NCI-H187 (cell line): ENCODE measurements at places on chromosomes 16 and 17.

DNA sequence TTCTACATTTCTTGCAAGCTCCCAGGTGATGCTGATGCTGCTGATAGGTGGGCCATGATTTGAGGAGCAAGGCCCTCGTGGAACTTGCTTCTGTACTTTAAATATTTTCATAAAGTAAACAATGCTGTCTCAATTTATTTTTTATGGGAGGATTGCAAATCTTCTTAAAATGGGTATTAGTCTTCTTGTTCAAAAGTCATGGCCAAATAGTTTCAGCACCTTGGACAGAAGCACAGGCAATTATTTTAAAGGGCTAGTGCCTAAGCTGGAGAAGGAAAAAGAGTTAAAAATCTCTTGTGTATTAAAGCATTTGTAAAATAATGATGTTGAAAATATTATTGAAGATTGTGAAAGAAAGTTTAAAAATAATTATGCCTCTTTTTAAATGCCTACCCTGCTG, 50.5 kb downstream of the GPR139 start:
- no peak for DNase-seq

DNA sequence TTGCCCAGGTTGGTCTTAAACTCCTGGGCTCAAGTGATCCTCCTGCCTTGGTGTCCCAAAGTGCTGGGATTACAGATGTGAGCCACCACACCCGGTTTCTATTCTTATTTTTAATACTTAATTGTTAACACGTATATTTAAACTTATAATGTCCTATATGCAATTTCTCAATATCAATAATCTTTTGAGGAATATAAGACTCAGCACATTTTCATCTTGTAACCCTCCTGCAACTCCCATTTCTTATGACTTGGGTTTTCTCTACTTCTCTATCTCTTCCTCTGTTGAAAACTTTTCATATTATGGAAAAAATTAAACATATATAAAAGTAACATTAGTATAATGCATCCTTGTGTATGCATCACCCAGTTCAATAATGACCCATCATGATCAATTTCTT, 150.7 kb downstream of the PRKCB start:
- DNase-seq = no peak

DNA sequence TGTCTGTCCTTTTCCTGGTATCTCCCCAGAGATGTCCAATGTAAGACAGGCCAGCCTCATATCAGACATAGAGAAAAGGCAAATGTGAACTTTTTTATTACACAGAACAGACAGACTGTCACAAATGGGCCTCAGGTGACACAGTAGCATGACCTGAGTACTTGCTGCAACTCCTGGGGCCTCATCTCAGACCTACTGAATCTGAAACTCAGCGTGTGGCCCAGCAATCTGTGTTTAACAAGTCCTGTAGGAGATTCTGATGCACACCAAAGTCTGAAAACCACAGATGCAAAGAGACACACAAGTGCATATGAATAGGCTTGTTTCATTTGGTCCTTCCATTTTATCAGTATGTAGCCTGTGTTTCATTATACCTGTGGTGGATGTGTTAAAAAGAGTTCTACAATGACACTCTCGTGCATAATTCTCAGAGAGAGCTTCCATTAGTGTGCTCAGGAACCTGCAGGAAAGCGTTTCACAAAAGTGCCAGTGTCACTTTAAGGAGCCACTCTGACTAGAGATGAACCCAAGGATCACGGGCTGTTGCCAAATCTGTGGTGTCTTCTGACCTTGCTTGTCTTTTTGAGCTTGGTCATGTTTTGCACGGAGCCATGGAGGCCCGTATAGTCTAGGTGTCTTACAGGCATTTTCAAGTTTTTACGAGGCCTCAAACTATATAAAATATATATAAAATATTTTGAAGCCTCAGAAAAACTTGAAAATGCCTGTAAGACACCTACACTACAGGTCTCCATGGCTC, 33.8 kb upstream of the NF1 start:
- no peak for DNase-seq

DNA sequence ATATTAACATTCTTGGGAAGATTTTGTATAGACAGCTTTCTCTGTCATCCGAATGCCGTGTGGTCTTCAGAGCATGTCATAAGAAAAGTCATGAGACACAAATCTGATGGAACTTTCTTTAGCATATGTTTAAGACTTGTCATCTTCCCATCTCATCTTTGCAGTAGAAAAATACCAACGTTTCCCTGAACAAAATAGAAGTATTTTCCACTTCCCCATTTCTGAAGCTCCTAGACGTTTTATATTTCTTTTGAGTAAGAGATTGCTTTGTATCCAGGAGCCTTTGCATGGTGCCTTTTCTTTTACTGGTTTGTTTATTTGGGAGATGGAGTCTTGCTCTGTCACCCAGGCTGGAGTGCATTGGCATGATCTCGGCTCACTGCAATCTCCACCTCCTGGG, 235.1 kb downstream of the PRKCA start:
- DNase-seq = no peak

DNA sequence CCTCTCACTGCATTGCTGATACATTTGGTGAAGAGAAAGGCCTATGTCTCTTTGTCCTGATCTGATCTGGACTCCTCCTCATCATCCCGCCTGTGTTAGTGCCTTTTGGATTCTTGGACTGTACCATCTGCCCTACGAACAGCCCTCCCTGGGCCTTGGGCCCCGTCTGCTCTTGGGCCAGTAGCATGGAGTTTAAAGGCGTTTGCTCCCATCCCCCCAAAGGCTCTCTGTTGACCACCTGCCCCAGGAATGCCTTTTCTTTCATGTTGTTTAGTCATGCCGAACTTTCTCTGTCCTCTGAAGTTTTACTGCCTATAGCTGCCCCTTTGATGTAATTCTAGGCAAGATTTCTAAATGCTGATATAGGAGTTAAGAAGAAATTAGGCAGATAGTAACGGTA, 30.9 kb upstream of the MEAK7 start:
- no peak for DNase-seq

GRCh38 chr16:57372372-57373116, at the start of gene CX3CL1:
CX3CL1 (plus strand) TSS chr16:57372490; CDS start chr16:57372569, 79 bp downstream.
- no peak for DNase-seq

DNA sequence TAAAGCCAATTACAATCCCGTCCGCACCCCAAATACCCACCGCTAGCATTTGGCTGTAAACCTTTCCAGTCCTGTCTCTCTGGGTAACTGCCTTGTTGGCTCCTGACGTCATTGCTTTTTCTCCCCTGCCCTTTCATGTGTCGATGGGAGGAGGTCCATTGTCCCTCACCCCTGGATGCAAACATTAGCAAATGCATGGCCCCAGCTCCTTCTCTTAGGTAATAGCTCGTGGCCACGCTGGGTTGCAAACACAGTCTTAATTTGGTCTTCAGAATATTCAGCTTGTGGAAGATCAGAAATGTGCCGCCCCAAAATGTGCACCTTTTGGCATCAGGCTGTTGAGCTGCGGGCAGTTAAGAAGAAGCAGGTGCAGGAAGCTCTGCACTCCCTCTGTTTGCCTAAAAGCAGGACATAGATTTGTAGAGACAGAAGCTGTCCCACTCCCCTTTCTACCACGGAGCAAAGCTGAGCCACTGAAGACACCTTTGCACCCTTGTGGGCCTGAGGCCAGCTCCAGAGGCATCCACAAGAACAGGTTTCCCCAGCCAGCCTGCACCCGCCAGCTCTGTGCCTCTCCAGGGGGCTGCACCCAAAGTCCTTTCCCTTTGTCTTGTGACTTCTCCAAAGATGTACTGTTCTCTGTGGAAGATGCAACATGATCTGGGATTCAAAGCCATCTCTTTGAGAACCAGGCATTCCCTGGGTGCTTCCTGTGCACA, 127.3 kb downstream of the MGAT5B start:
- DNase-seq = no peak

DNA sequence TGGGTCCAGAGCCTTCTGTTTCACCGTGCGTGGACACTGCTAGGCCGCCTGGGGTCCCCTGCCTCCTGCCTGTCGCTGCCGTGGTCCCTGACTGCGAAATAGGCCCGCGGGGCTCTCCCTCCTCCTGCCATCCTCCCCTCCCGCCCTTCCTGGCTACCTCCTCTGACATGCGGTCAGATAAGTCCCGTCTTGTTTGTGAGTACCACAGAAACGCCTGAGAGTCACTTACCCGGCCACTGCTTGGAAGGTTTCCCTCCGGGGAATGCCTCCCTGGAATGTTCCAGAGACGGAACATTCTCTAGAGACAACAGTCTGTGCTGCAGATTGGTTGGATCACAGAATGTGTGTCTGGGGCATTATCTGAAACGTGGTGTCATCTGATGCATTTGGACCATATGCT, 22.7 kb downstream of the CIBAR2 start:
- no peak for DNase-seq

GRCh38 chr17:51627779-51628178, 367.4 kb downstream of the UTP18 start:
- DNase-seq = no peak

DNA sequence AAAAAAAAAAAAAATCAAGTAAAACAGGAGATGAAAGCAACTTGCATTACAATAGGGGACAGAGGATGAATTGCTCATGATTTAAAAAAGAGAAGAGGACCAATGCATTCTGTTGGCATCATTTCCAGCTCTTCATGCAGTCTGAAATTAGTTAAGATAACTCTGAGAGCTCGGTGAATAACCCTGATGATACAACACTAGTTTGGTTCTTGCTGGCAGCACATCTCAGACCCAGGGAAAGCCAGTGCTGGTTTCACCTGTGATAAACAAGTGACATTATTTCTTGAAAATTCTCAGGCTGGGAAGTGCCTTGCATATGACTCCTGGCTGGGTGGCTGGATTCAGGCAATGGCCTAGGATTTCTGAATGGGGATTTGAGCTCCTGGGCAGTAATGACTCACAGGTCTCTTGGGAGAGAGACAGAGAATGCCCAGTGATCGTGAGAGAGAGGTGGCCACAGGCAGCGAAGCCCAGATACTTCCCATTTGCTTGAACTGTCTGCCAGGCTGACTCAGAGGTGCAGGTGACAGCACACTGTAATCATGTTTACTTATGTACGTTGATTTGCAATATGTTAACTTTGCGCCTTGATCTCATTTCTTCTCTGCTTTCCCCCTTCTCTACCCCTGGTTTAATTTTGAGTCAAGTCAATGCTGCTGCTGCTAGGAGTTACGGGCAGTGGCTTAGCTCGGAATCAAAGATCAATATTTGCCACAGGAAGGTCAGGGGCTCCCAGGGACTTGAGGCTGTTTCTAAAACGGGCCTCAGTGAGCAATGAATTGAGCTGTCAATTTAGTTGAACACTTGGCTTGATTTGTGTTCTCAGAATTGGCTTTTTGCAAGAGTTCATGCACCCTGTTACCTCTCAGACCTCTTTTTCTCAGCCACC, 27.1 kb downstream of the ARSG start:
- no peak for DNase-seq

GRCh38 chr17:78206298-78206697, 7.8 kb upstream of the BIRC5 start:
- no peak for DNase-seq

GRCh38 chr17:79047291-79047920, 23.4 kb downstream of the C1QTNF1 start:
- DNase-seq = no peak

GRCh38 chr17:82022310-82022980, at the start of gene CENPX:
CENPX (minus strand) TSS chr17:82022878; CDS start chr17:82022861, 17 bp downstream.
- no peak for DNase-seq

GRCh38 chr17:40348136-40348504, 16.4 kb downstream of the GJD3 start:
- no peak for DNase-seq

- DNase-seq = no peak
Observed at GRCh38 chr16:68607443-68607842, 37.7 kb upstream of the CDH3 start.

GRCh38 chr17:15122857-15123256, 142.3 kb downstream of the PMP22 start:
- DNase-seq = no peak

DNA sequence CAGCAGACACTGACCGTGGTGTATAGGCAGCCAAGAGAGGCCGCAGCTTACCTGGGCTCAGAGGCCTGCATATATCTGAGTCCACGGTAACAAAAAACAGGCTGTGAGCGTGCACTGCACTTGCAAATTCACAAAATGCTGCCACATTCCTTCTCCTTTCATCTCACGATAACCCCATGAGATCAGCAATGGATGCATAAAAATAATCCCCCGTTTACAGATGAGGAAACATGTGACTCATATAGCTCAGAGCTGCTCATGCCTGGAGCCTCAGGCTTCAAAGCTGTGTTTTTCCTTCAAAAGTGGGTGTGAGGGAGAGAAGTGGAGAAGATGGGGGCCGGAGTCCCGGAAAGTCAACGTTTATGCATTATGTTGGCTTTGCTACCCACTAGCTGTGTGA, 118.3 kb upstream of the FOXF1 start:
- DNase-seq = no peak

GRCh38 chr17:72870367-72870985, 222.0 kb downstream of the SLC39A11 start:
- no peak for DNase-seq

DNA sequence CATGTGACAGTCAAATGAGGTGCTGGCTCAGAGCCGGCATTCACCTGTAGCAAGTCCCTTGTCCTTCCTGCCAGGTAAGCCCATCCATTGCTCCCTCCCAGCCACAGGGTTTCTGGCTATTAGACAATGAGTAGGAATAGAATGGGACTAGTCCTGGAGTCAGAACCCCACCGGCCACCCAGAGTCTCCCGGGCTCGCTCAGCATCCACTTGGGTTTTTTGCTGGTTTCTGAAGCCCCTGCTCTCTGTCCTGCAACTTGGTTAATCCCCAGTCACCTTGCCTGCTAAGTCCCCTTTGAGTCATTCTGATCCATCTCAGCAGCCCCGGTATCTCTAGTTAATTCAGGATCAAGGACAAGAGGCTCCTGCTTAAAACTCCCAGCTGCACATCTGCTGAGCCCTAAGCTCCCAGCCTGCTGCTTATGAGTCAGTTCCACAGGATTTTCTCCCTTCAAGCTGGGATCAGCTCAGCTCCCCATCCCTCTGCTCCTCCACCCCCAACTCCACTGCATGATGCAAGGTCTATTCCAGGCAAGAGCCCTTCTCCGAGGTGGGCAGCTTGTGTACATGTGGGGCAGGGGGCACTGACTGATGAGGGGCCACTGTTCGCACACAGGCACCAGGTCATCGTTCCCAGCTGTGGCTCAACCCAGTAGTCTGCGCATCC, 19.9 kb upstream of the MRPS23 start:
- no peak for DNase-seq

GRCh38 chr16:10968498-10968897, 24.1 kb downstream of the CLEC16A start:
- DNase-seq = no peak

DNA sequence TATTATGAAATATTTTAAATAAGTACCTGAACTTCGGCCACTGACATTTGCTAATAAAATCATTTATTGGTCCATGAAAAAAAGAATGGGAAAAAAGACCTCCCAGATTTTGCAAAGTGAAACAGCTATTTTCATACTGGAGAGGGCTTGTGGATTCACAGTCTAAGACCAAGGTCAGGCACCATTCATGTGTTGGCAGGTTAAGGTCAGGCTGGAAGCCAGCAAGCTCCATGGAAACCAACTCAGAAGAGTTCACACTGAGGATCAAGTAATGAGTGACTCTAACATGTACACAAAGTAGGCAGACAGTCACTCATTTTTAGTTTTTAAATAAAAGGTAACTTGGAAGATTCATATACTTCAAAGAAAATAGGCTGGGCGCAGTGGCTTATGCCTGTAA, 3.4 kb downstream of the DNAJA2 start:
- DNase-seq = no peak

- DNase-seq = no peak
Observed at GRCh38 chr16:23968176-23968575, 132.4 kb downstream of the PRKCB start.

GRCh38 chr17:63704836-63705235, 4.9 kb upstream of the LIMD2 start:
- no peak for DNase-seq
